Umbilical cord (tissue), 2 donors: ENCODE measurements at places on chromosomes 11 and 22. TPM values are rescaled to one million over a fixed set of nuclear protein-coding genes. Genes with fewer than 3 reads are reported as not detected.

Gene SYT9
- total RNA-seq, result 8.7 TPM

Gene ZNF74
- total RNA-seq, result 12.5 TPM

Gene SCN3B
- 5.3 TPM for total RNA-seq

Gene CDC42BPG
- 0.96 TPM for total RNA-seq

Gene C11orf21
- total RNA-seq, result 0.96 TPM

Gene C11orf86
- total RNA-seq, result not detected

Gene FBLN1
- total RNA-seq, result 248 TPM

Gene ALG8
- total RNA-seq, result 32.3 TPM

Gene LRRC74B
- 0.24 TPM for total RNA-seq

Gene EMID1
- 8.2 TPM for total RNA-seq

GRCh38 chr22:48798281-48799226 is 1029.1 kb downstream of the BRD1 start:
- DNase-seq, result no peak

DNA sequence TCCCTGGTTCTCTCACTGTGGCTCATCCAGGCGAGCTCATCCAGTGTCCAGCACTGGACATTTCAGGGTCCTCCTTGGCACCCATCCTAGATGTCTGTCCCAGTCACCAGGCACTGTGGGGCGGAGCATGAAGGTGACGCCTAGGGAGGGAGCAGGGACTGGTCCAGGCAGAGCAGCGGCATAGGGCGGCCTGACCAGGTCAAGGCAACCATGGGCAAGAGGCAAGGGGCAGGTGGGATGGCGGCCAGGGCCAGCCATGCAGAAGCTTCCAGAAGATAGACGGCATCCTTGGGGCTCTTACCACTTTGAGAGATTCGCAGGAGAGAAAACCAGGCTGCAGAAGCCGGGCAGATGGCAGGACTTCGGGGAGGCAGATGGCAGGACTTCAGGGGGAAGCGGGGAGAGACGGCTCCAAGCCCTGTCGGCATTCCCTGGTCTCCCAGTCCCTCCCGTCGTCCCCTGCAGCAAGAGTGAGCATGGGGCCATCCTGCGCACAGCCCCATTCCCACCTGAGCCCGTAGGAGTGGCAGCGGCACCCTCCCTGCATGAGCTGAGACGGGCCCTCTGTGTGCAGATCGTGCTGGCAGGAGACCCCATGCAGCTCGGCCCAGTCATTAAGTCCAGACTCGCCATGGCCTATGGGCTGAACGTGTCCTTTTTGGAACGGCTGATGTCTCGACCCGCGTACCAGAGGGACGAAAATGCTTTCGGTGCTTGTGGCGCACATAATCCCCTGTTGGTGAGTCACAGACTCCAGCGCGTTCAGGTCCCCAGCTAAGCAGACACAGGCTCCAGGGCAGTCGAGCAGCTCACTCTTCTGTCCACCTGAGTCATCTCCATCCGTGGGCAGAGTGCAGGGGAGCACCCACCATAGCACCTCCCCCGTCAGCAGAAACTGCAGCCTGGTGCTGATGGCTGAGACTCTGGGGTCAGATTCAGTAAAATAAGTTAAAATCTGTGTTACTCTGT is 20.1 kb upstream of the PANX2 start:
- DNase-seq, result no peak

DNA sequence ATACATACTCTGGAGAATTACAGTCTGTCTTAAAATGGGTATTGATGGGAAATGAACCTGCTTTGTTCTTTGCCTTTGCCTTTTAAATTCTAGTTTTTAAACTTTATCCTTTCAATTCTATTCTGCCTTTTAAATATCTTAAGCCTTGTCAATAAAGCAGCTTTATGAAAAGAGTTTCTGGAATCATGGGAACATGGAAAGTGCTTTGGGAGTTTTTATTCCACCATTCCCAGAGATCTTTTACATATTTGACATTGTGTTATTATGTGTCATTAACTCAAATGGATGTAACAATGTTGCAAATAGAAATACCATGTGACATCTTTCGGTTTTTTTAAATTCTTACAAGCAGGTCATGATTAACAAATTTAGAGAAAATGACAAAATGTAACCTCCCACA is 555.7 kb upstream of the ANO3 start:
- DNase-seq, result no peak

DNA sequence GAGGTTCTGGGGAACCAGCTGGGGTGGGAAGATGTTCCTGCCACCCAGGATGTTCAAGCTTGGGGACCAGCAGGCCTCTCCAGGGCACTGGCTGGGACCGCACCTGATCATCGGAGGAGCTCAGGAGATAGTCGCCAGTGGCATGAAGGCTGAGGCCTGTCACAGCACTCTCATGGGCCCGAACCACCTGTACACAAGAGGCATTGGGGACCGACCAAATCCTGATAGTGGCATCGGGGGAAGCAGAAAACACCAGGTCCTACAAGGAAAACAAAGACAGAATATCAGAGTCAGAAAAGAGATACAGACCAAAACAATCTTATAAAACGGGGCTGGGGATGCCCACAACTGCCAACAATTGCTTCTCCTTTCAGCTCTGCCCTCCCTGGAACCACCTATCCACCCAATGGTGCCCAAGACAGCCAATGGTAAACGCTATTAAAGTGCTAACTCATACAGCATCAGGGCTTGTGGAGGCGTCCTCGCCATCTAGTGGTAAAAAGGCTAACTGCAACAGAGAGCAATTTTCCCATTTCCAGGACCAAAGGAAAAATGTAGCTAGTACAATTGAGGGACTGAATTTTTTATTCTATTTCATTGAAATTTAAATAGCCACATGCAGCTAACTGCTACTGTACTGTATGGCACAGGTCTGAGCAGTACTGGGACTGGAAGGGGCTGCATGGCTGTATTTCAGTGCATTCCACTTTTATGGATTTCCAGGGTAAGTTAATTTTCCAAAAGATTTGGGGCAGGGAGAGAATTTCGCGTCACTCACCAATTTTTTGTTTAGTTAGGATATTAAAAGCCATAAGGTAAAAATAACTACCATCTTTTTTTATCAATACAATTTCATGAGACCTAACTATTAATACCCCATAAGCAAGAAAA is 7.1 kb downstream of the PRPF19 start:
- peak; percentile 63 for DNase-seq

- no peak for DNase-seq
These were observed 39.2 kb downstream of the BRD1 start for GRCh38 chr22:49788504-49788903.

DNA sequence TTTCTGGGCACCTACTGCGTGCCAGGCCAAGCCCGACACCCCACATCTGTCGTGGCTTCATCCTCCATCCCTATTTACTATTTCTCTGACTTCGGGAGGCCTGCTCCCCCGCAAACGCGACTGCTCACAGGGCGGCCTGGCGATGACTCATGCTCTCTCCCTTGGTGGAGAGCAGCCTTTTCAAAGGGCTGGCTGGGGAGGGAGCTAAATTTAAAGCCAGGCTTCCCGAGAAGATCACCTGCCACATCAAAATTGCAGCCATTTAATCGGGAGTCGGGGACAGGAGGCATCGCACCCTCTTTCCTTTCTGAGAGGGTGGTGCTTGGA is 24.9 kb upstream of the SHISAL1 start:
- peak; percentile 65 for DNase-seq

GRCh38 chr11:112928136-112928535 is 33.1 kb upstream of the NCAM1 start:
- no peak for DNase-seq

- no peak for DNase-seq
These were observed 301.5 kb upstream of the ANO3 start for GRCh38 chr11:26030399-26030798.

GRCh38 chr11:93526346-93526633 is 16.9 kb downstream of the SMCO4 start:
- no peak for DNase-seq

DNA sequence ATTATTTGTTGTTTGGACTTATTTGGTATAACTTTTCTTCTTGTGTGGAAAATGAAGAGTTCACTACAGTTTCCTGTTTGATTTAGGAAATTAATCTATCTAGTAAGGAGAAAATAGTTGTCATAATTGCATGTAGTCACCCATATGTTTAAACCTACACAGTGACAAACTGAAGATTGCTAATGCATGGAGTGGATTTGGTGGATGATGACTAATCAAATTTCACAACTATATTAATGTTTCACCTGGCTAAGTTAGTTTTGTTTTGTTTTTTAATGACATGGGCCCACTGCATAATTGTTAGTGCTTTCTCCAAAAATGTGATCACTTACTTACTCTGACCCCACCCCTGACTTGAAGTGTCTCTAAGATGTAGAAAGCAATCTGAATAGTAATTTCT is 170.6 kb downstream of the DYNC2H1 start:
- no peak for DNase-seq

DNA sequence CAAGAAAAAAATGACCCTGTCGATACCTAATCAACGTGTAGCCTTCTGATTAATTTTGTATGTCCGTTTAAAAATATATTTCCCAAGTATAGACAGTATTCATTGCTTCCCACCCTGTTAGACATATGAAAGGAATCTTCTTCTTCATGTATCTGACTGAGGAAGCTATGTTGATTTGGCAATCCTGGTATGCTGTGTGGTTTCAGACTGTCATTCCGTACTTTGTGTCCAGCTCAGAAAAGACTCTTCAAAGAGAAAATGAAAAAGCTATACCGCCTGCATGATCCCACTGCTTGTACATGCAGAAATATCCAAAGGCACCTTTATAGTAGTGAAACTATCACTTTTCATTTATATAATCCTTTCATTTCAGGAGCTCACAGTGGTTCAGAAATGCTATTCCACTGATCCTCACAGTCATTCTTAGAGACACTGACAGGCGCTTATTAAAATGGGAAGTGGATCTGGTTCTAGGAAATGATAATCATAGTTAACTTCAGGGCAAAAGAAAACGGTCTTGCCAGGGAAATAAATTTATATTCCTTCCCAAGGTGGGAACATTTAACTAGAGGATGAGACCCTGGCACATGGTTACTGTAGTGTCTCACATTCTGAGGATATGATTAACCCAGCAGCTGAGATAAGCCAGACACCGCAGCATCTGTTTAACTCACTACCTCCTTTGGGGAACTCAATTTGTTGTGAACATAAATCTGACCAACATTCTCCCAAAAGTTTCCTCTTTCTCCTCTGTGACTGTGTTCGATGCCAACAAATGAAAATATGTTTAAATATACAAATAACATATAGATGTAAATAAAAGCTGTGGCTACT is 599.2 kb upstream of the LUZP2 start:
- peak; percentile 91 for DNase-seq

DNA sequence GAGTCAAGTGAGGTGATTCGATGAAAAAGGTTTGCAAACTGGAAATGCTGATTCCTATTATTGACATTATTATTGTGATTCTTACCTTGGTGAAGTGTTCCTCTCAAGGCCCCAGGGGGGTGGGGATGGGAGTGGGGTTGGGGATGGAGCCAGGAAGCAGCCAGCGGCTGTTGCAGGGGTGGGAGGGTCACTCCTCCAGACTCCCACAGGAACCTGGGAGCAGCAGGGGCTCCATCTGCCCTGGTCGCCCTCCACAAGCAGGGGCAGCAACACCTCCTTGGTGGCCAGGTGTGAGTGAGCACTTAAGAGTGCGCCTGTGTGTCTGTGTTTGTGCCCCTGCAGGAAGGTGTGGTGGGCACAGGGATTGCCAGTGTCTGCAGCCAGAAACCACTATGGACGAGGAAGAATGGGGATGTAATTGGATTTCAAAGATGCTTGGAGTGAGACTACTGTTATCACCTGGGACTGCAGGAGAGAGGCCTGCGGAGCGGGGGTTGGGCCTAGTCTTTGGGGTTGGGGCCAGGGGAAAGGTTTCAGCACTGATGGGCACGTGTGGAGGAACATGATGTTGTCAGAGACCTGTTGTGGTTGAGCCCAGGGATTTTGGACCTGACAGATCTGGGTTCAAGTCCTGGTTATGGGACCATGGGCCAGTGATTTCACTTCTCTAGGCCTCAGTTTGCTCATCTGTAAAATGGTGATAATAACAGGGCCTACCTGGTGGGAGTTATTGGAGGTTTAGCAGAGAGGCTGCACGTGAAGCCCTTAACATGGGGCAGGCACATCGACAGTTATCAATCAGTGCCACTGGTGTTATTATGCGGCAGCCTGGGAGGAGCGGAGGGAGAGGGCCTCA is 3.6 kb upstream of the TP53I11 start:
- DNase-seq, result no peak

GRCh38 chr22:38567531-38568285 is 2.3 kb downstream of the DMC1 start:
- peak; percentile 2 for DNase-seq

DNA sequence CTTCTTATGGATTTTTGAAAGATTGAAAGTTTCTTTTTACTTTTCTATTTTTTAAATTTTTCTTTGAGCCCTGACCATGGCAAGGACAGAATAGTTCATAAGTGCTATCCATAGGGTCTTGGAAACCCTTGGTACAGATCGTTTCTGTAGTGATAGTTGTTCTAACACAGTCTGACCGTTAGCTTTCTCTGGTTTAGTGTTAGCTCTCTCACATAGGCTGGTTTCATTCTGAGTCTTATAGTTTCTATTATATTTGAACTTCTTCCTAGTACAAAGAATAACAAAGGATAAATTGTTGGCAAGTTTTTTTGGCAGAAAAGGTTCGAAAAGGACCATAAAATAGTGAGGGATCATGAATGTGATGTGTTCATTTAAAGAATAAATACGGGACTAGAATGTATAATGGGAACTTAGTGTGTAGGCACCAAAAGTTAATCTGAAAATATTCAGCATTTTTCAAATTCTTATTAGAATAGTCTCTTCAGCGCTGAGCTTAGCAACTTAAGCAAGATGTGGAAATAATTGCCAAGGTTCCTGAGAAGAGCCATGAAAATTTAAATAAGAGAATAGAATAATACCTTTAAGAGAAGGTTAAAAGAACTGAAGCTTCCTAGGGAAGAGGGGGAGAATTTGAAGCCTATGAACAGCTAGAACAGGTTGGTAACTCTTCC is 24.1 kb downstream of the FDX1 start:
- no peak for DNase-seq

- no peak for DNase-seq
These were observed 37.9 kb downstream of the B3GAT1 start for GRCh38 chr11:134374171-134374570.

DNA sequence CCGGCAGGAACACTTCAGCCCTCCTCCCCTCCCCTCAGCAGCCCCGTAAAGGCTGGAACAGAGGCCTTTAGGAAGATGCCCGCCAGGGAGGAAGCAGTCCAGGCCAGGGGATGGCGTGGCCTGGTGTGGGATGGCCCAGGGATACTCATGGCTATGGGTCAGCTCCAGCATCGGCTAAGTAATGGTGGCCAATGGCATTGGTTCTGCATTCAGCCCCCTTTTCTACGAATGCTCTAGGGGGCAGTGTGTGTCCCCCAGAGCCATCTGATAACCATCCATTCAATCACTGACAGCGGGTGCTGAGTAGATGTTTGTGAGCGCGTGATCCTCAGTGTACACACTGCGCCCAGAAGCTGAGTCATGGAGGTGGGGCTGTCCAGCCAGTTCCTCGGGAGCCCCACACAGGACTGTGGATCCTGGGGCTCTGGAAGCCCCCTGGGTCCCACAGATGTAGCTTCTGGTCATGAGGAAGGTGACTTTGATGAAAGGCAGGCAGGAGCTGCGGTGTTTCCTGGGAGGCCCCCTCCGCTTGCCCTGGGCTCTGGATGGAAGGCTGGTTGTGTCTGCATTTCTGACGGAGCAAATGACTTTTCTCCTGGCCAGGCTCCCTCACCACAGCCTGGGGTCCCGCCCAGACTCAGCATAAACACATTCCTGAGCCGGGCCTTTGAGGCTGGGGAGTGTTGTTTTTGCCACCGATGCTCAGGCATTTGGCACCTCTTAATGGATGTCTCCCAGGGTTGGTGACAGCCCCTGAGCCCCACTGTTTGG is 46.5 kb downstream of the FBLN1 start:
- DNase-seq, result peak; percentile 97

GRCh38 chr11:33387581-33387980 is 130.4 kb downstream of the HIPK3 start:
- no peak for DNase-seq
